Stimulated activated CD4-positive, alpha-beta T cell treated with anti-CD3 and anti-CD28 coated beads, Interleukin-12 subunit alpha, Interleukin-12 subunit beta, amount 100 ng/mL, for 48 hours (primary cell): ENCODE measurements at places on chromosomes 5 and 9.

DNA sequence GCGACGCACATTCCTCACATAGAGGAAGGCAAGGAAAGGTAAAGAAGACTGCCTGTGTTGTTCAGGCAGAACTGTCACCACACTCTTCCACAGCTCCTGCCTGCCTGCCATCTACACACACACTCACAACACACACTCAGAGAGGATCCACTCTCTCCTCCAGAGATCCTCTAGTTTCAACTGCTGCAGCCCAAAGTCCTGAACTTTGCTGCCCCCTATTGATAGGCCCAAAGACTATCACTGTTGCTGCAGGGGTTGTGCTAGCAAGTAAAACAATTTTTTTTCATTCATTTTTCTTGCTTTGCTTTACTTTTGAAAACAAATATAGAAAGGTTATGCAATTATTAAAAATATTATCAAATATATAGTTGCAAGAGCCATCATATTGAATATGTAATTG lies 5.9 kb upstream of the CFAP90 start:
- no peak for DNase-seq

DNA sequence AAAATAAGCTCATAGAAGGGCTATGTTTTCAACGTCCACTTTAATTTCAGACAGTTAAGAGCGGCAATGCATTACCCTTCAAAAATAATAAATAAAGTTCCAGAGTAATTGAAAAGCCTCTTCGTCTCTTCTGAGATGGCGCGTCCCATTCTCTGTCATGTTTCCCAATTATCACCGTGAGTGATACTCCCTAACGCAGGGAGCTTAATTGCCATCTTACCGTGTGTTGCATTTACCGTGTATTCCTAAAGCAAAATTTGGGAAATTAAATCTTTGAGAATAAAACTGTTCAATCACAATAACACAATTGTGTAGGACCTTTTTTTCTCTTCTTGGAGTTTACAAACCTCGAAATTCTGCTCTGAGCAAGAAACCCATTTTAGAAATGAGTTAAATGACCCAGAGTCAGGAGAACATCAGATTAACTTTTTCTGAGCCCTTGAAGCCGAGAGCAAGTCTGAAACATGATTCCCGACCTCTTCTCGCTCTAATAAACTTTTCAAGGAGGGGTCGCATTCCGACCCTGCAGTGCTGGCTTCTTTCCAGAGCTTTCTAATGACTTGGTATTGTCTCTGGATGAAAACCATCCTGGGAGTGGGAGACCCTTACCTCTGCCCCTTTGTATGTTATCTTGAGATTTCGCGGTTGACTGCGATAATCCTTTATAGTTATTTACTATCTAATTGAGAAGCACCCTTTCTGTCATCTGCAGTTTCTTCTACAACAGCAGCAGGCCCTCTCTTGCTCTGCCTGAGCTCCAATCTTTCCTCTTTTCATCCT lies 251.5 kb downstream of the FSTL4 start:
- DNase-seq: no peak

- DNase-seq: no peak
These were observed 72.8 kb downstream of the PRRT1B start for GRCh38 chr9:131618071-131618479.

DNA sequence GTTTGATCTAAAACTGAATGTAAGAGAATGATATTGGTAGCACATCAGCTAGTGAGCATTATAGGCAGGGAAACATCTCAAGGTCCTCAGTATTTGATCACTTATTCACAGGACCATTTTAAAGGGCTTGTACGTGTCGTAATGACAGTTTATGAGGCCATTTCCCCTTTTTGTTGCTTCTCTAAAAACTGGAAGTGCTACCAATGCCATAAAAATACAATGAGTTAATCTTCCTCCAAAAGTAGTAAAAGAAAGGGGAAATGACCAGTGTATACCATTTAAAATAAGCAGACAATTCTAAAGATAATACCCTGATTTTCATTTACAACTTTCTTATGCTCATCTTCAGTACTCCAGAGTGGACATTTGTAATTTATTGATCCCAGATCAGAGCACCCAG lies 285.8 kb upstream of the PCSK5 start:
- no peak for DNase-seq
